Right renal pelvis (tissue), 4 donors: ENCODE measurements at places on chromosomes 1 and 21.

DNA sequence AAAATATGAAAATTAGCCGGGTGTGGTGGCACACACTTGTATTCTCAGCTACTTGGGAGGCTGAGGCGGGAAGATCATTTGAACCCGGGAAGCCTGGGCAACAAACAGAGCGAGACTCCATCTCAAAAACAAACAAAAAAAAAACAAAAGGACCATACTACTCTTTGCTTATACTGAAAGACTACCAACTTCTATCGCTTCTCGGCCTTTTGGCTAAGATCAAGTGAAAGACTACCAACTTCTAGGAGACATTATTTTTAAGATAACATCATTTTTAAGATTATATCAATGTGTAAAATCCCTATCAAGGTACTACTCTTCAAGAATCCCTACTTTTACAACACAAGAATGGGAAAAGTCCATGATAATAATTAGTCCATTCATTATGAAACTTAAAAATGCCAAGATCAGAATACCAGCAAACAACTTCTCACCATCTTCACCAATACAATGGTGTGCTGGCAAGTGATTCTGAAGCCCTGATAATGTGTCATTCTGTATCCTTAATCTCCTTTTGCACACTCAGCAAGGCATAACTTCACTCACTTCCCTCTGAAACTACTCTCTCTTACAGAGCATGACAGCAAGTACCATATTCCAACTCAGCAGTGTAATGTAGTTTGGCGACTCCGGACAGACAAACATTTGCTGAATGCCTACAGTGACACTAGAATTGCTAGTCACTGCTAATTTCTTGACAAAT, 1.7 kb downstream of the PTP4A2 start:
- DNase-seq = no peak

- DNase-seq = no peak
Observed at GRCh38 chr21:15687208-15687607, 42.6 kb upstream of the USP25 start.

- no peak for DNase-seq
Observed at GRCh38 chr1:156376146-156376545, 7.1 kb downstream of the RHBG start.

DNA sequence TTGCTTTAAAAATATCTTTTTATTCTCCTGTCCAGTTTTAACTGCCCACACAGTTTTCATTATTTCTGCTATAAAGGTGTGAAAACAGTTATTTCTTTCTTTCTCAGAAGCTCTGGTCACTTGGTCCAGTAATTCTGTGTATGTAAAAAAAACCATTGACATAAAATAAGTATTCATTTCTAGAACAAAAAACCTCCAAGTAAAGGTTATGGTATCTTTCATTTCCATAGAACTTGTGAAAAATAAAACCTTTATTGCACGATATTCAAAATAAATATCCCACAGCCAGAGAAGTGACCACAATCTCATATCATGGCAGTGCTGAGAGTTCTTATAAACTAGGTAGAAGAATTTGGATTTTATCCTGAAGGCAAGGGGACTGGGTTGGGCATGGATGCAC, 96.9 kb upstream of the TNFSF4 start:
- DNase-seq = no peak

DNA sequence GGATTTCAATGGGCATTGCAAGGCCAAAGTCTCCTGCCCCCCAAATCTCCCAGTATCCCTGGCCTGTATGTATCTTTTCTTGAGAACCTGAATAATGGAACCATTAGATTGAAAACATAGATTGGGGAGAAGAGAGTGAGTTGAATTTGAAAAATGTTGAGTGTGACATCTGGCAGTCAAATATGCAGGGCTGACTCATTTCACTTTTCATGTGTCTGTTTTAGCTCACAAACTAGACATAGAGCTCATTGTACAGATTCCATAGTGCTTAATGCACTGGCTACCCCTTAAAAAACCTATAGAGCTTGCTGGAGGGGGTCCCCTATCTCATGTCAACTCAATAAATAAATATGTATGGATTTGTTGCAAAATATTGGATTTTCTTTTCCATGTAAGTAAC, 30.8 kb downstream of the DDR2 start:
- DNase-seq = no peak

GRCh38 chr1:53715478-53715877, 23.5 kb downstream of the GLIS1 start:
- DNase-seq = no peak

DNA sequence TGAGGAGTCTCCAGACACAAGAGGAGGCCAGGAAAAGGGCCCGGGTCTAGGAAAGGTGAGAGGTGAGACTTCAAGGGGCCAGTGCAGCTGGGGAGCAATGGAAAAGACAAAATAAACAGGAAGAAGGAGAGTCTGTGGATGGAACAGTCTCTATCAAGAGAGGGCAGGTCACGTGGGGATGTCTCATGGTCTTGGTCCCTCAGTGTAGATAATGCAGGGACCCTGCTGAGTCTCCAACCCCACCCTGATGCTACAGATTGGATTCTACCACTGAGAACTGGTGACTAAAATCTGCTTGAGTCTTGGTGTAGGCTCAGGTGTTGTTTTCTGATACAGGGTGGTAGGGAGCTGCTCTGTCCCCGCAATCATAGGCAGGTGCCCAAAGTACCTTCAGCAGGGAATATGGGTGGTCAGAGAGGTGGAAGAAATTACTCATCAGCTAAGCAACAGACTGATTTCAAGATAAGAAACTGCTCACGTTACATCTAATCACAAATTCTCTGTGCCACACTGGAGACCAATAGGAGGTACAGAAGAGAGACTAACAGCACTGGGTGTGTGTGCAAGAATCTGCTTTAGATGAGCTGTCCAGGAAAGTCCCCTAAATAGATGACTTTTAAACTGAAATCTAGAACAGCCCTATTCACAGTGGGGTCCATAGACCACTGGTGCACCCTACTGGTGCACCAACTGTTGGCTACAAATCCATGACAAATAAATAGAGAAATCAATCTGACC, 101.5 kb upstream of the TLR5 start:
- no peak for DNase-seq

GRCh38 chr1:9305216-9305615, 12.5 kb downstream of the SPSB1 start:
- DNase-seq = no peak

- no peak for DNase-seq
Observed at GRCh38 chr1:175099916-175100315, 32.3 kb downstream of the TNN start.

DNA sequence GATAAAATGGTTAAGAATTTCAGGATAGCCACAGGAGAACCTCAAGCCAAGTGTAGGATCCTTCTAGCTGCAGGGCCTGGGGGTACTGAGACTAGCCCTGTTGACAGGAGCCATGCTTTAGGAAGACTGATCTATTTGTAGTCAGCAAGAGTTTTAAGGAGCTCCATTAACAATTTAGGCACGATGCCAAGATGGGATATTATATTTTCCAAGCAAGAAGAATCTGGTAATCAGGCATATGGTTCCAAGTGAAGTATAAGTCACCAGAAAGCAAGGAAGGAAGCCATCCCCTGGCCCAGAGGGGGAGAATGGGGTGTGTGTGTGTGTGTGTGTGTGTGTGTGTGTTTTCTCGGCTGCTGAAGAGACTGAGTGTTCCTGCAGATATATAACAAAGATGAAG, 7.0 kb downstream of the IFNAR2 start:
- DNase-seq = no peak

- DNase-seq = no peak
Observed at GRCh38 chr1:243494741-243495431, 239.0 kb downstream of the SDCCAG8 start.

DNA sequence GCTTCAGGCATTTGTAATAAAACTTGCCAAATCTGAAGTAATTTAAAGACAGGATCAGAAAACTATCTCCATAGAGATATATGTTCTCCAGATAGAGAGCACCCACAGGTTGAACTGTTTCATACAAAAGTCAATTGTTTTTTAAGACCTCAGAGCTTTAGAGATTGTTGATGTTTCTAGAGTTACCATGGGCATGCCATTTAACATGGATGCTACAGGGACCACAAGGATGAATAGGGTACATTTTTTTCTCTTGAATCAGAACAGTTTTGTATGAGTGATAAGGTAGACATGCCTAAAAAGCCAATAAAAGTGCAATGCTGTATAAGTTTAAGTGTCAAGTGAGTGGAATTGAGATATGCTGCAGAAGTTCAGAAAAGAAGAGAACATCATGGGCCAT, 511.0 kb upstream of the CAMK1G start:
- no peak for DNase-seq

DNA sequence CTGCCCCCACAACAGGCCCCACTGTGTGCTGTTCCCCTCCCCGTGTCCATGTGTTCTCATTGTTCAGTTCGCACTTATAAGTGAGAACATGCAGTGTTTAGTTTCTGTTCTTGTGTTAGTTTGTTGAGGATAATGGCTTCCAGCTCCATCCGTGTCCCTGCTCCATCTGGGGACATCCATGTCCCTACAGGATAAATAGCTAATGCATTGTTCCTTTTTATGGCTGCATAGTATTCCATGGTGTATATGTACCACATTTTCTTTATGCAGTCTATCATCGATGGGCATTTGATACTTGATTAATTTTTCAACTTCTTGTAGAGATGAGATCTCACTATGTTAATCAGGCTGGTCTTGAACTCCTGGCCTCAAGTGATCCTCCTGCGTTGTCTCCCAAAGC, 44.4 kb upstream of the RUNX1 start:
- no peak for DNase-seq

DNA sequence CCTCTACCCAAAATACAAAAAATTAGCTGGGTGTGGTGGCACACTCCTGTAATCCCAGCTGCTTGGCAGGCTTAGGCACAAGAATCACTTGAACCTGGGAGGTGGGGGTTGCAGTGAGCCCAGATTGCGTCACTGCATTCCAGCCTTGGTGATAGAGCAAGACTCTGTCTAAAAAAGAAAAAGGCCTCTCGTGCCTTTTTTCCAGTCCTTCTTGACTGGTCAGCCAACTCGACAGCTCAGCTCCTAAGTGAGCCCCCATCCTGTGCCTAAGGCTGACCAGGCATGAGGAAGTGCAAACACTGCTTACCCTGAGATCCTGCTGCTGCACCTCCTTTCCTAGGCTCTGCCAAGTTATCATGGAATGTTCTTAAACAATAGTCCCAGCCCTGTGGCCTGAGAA, 10.1 kb upstream of the PROK1 start:
- DNase-seq = no peak

DNA sequence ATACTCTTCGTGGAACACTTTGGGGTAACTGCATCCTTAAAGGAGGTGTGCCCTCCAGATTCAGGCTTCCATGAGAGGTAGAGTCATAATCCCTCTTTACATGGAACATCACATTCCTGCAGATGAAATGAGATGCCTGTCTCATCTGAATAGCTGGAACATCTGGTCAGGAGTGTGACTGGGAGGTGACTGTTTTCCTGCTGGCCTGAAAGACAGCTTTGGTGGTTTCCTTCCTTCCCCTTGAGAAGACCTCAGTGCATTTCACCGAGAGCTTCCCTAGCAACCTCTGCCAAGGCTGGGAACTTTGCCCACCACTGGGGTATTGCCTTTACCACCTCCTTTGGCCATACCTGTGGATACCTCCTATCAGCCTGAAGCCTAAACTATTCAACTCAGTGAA, 46.7 kb upstream of the GUCA2A start:
- no peak for DNase-seq

DNA sequence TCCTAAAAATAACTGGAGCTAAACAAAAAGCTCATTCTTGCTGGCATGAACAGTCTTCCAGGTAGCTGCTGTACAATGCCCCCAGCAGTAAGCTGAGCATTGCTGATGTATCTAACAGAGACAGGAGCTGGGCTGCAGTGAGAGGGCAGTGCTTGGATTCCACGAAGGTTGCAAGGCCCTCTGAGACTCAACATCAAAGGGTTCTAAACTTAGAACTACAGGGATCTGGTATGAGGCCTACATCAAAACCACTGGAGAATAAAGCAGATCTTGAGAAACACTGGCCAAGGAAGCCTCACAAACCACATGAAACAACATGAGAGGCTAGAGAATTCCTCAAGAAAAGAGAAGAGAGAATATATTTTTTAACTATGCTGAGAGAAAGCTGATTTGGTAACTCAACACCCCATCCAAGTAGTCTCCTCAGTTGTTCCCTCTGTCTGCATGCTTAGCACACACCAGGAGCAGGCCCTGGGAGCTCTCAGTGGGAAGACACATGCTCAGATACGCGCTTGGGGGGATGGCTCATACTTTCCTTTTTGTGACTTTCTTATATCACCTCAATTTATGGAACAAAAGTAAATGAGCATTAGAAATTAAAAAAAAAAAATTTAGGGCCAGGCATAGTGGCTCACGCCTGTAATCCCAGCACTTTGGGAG, 27.7 kb downstream of the DSTYK start:
- no peak for DNase-seq

GRCh38 chr1:7810395-7810794, 26.3 kb downstream of the PER3 start:
- no peak for DNase-seq

DNA sequence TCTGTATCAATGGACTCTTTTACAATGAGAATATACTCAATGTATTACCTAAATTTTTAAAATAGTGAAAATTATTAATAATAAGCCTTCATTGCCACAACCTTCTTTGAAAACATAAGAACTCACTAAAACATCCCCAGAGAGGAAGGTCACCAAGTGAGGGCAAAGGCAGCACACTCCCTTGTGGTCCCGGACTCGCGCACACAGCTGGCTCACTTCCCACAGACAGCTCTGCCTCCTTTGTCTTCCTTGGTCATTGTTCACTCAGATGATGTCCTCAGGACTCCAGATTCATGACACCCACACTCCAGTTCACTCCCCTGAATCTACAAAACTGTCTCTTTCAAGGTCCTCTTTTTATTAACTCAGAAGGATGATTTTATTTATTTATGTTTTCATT, 19.2 kb upstream of the UBR4 start:
- no peak for DNase-seq

- no peak for DNase-seq
Observed at GRCh38 chr1:98460136-98460535, 201.4 kb upstream of the SNX7 start.

DNA sequence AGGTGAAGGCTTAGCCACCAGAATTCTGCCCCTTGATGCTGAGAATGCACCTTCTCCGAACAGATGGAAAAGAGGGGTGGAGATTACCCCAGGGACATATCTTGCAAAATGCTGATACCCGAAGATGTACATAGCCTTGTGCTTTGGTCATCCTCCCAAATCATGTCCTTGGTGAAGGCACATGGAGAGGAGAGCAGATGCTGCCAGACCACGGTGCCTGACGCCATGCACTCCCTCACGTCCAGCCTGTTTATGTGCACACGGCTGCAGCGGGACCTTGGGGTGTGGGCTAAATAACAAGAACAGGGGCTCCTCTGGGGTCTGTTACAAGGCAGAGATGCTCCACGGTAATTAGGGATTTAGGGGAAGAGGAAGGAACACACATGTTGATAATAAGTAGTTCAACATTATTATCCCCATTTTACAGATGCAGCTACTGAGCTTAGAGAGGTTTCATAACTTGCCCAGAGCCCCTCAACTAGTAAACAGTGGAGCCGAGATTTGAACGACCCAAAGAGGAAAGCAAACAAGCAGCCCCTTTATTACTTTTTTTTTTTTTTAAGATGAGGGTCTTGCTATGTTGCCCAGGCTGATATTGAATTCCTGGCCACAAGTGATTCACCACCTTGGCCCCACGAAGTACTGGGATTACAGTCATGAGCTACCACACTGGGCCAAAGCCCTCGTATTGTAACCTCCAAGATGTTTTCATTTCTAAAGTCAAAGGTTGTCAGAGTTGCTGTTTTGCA, 12.9 kb downstream of the EPHX1 start:
- DNase-seq = no peak
